ENCODE measurements at places on chromosomes 6 and 20.

DNA sequence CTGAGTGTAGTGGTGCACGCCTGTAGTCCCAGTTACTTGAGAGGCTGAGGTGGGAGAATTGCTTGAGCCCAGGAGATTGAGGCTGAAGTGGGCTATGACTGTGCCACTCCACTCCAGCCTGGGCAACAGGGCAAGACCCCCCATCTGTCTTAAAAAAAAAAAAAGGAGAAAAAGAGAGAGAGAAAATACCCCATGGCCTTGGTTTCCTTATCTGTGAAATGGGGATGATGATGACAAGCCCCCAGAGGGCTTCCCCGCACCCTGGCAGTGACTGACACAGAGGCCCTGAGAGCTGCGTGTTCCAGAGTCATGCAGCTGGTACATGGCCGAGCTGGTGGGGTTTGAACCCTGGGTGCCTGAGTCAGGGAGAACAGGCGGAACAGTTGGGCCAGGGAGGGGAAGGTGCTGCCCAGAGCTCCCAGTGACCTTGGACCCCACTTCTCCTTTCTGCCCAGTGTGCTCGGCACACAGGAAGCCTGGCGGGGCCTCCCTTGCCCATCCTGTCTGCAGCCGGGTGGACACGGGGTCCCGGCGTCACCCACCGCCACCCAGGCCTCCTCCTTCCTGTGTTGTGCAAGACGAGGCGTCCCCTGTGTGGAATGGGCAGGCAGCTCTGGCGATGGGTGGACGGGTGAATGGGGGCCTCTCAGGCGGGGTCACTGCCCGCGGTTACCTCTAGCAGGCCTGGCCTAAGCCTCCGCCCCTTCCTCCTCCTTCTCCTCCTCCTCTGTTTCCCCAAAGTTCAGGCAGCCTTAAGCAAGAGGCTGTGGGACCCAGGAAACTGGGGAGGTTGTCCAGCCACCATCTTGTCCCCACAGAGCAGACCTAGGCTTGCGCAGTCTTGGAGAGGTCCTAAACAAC, 84.2 kb downstream of the CEBPB start:
- H3K4me1 ChIP-seq = peaks cover 56% of the 10 kb centered on the region
- H3K36me3 ChIP-seq = no peaks in the 10 kb centered on the region
- no peak overlapping the region for H3K4me3 ChIP-seq
- H3K27me3 ChIP-seq = no peaks in the 10 kb centered on the region

DNA sequence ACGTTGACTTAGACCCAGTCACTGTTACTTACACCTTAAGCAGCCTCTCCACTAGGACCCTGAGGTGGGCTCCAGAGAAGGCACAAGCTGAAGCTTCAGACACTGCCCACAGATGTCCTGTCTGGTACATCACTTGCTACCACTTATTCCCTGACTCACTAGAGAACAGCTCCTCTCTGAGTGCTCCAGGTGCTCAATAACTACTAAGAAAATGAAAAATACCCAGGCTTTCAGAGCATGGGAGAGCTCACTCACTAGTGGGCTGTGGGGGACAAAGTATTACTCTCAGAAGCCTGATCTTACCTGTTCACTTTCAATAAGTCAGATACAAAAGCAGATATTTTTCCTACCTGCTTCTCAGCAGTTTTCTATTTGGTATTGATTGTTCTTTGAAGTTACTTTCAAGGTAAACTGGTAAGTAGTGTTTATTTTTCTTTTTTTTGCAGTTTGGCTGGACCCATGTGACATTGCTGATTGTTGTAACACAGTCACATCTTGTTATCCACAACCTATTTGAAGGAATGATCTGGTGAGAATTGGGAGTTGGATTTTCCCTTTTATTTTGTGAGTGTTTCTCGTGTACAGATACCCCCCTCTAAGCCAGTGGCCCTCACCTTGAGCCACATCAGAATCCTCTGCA, 55.9 kb downstream of the CDS2 start:
- H3K4me1 ChIP-seq = no peaks in the 10 kb centered on the region
- no peaks in the 10 kb centered on the region for H3K27me3 ChIP-seq
- peaks cover 87% of the 10 kb centered on the region for H3K36me3 ChIP-seq
- no peak overlapping the region for H3K4me3 ChIP-seq
- DNase-seq = no peak

DNA sequence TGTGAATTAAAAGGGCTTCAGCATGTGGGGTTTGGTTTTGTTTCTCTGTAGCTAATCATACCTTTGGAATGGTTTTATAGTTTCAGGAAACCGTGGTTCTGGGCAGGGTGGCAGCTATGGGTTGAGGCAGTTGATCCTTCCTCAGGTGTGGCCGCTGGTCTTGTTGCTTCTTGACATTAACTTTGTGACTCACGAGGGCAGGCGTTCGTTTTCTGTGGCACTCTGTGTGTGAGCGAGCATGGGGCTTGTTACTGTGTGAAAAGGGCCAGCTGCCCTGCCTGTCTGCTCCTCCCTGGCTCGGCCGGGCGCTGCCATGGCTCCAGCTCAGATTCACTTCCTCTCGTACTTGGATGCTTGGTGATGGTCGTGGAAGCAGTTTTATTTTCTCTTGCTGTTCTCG, 16.2 kb downstream of the DNAJC5 start:
- H3K27me3 ChIP-seq = no peaks in the 10 kb centered on the region
- H3K27ac ChIP-seq = no peak overlapping the region
- no peak overlapping the region for H3K4me3 ChIP-seq
- H3K4me1 ChIP-seq = peaks cover 9% of the 10 kb centered on the region
- DNase-seq = no peak

DNA sequence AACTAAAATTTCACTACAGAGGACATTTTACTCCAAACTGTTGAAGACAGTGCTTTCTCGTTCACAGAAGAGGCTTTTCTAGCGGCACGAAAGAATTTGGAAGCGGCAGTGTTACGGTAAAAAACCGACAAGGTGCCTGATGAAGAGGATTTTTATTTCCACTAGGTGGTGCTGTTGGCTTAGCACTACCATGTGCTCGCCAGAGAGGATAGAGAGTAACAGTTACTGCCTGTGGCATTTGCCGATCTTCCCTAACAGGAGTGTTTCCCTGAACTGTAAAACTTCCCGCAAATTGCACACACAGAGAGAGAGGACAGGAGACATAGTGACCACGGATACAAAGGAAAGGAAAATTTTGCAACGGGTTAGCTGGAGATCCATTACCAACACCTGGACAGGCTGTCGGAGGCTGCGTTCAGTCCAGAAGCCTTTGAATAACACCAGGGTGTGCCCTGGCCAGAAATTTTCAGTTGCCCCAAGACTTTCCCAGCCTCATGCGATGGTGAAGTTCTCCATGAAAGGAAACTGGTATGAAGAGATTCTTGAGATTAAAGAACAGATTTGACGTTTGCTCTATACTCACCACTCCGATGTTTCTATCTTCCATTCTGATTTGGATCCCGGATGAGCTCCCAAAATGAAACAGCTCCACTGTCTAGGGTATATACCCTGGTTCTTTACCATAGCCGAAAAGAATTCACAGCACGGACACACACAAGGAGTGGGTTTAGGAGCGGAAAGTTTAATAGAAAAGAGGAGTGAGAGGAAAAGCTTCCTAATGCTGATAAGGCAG, 48.1 kb downstream of the HLA-DPB1 start:
- H3K27me3 ChIP-seq = peaks cover 6% of the 10 kb centered on the region
- DNase-seq = no peak
- no peak overlapping the region for H3K4me3 ChIP-seq
- H3K36me3 ChIP-seq = no peaks in the 10 kb centered on the region
- no peak overlapping the region for H3K27ac ChIP-seq
- H3K4me1 ChIP-seq = no peaks in the 10 kb centered on the region

- no peak overlapping the region for H3K27ac ChIP-seq
- no peak overlapping the region for H3K4me3 ChIP-seq
- no peaks in the 10 kb centered on the region for H3K4me1 ChIP-seq
- no peaks in the 10 kb centered on the region for H3K27me3 ChIP-seq
- DNase-seq = no peak
- H3K36me3 ChIP-seq = no peaks in the 10 kb centered on the region
Observed at GRCh38 chr6:122673343-122673961, 63.2 kb downstream of the PKIB start.

DNA sequence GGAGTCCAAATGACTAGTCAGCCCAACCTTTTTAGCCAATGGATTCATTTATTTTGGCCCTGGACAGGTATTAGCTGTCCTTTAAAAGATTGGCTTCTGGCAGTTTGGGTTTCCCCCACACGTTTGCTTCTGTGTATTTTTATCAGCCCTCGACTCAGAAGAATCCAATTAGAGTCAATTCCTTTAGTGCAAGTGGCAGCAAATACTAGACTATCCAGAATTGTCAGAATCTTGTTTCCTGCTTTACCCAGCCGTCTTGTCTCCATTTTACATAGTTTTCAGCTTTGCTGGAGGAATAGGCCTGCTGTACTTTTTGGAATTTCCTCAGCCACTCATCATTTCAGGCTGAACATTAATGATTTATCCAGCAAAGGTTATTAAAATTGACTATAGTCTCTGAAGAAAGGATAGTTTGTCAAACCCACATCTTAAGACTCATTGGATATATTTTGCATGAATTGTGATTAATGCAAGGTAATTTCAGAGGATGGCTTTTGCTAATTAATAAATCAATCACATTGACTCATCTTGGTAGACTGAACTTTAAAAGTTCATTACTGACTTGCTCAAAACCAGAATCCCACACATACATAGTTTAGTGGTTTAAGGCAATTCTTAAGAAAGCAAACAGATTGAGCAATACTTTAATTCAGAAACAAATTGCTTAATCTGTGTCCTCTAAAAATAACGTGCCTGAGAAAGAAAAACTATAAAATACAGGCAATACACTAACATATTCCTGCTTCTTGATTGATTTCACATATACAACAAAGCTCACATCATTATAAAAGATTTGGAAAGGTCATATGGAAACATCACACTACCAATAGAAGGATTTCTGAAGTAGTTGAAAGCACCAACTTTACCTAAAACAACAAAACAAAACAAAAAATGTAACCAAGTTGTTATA, 62.9 kb upstream of the ZNF217 start:
- no peak for DNase-seq
- H3K27ac ChIP-seq = peak overlapping the region; percentile 65
- peaks cover 45% of the 10 kb centered on the region for H3K4me1 ChIP-seq
- H3K4me3 ChIP-seq = no peak overlapping the region
- H3K27me3 ChIP-seq = no peaks in the 10 kb centered on the region

- peaks cover 27% of the 10 kb centered on the region for H3K4me1 ChIP-seq
- peak within 1 kb of the TSS; percentile 68 for H3K4me3 ChIP-seq
- H3K27ac ChIP-seq = peak within 1 kb of the TSS; percentile 90
- H3K36me3 ChIP-seq = no peaks in the 10 kb centered on the region
Observed at GRCh38 chr20:23049201-23050075, at the start of gene THBD. THBD (minus strand) TSS chr20:23049672; CDS start chr20:23049504, 168 bp downstream.

GRCh38 chr6:37800703-37801604, 18.6 kb upstream of the ZFAND3 start:
- H3K36me3 ChIP-seq = no peaks in the 10 kb centered on the region
- no peak overlapping the region for H3K27ac ChIP-seq
- H3K4me1 ChIP-seq = no peaks in the 10 kb centered on the region
- no peak overlapping the region for H3K4me3 ChIP-seq

DNA sequence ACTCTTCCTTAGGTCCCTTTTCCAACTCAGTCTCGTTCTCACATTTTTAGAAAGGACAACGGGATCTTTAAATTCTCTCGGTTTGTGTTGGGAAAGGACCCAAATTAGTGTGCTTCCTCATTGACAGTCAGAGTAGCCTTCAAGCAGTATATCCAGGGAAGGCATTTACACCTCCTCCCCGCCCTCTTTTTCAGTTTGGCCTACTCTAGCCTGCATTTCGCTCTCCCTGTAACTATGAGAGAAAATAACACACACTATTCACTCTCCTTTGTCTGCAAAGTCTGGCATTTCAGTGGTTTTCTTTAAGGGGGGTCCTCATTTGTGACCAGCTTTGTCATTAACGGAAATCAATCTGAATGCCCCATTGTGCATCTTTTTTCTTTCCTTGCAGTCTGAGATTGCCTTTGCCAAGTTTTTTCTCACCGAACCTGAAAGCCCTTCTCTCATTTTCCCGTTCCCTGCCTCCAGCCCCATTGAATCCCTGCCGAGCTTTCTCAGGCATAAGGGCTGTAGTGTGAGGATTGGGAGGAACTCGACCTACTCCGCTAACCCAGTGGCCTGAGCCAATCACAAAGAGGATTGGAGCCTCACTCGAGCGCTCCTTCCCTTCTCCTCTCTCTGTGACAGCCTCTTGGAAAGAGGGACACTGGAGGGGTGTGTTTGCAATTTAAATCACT, 393 bp upstream of the FABP7 start:
- DNase-seq = no peak
- H3K36me3 ChIP-seq = no peaks in the 10 kb centered on the region
- no peak overlapping the region for H3K27ac ChIP-seq
- H3K4me3 ChIP-seq = no peak overlapping the region
- H3K4me1 ChIP-seq = no peaks in the 10 kb centered on the region

DNA sequence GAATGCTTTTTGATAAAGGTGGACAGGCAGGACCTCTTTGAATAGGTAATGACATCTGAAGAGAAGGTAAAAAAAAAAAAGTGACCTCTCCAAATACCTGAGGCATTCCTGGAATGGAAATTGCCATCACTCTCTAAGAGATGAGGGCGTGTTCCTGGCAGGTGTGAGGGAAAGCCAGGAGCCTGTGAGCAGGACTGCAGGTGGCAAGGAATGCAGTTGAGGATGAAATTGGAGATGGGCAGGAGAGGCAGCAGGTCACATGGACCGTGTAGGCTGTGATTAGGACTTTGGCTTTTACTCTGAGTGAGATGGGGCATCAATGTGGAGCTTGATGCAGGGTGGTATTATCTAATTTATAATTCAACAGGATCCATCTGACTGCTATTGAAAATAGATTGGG, 227.4 kb downstream of the LRFN2 start:
- no peaks in the 10 kb centered on the region for H3K27me3 ChIP-seq
- H3K36me3 ChIP-seq = no peaks in the 10 kb centered on the region
- H3K4me1 ChIP-seq = no peaks in the 10 kb centered on the region
- no peak overlapping the region for H3K4me3 ChIP-seq

DNA sequence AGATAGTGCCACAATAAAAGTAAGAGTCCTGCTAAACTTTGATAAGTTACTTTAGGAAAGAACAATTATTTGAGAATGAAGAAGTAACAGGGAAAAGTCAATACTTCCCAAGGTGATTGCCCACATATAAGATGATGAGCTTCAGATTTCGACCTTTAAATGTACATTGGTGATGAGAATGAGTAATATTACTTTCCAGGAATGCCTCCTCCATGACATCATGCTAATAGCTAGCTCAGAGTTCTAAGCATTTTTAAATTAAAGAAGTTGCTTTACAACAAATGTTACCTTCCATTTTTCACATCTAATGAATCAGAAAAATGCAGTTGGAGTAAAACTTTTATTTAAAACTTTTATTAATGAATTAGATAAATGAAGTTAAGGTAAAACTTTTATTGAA, 22.5 kb upstream of the OPN5 start:
- H3K36me3 ChIP-seq = no peaks in the 10 kb centered on the region
- no peak overlapping the region for H3K4me3 ChIP-seq
- H3K27me3 ChIP-seq = no peaks in the 10 kb centered on the region
- H3K4me1 ChIP-seq = no peaks in the 10 kb centered on the region
- H3K27ac ChIP-seq = no peak overlapping the region

- H3K36me3 ChIP-seq = no peaks in the 10 kb centered on the region
- no peak for DNase-seq
- peaks cover 10% of the 10 kb centered on the region for H3K4me1 ChIP-seq
- no peak overlapping the region for H3K27ac ChIP-seq
- no peak overlapping the region for H3K4me3 ChIP-seq
Observed at GRCh38 chr20:10715035-10715434, 41.2 kb upstream of the JAG1 start.
